ENCODE measurements at places on chromosomes 13 and 19. TPM values are rescaled to one million over a fixed set of nuclear protein-coding genes. Genes with fewer than 3 reads are reported as not detected.
A peak's percentile ranks its signal among the peaks of the same experiment; 100 is the strongest.

GRCh38 chr19:1450735-1451731, 1.1 kb downstream of the APC2 start:
- DNase-seq = no peak

GRCh38 chr19:35459414-35460082, 11.5 kb downstream of the FFAR2 start:
- DNase-seq = no peak

DNA sequence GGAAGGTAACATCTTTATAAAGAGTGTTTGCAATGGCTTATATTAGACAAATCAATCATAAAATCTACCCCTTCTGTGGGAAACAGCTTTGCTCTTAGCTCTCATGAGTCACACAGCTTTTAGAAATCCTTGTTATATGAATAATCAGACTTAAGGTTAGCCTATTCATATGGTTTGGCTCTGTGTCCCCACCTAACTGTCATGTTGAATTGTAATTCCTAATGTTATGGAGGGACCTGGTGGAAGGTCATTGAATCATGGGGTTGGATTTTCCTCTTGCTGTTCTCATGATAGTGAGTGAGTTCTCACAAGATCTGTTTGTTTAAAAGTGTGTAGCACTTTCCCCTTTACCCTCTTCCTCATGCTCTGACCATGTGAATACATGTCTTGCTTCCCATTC, 704.2 kb upstream of the KLHL1 start:
- DNase-seq = no peak

Gene GSK3A
- polyA plus RNA-seq = 72.6 TPM

Gene ZC3H13
- polyA plus RNA-seq = 83.0 TPM

GRCh38 chr13:98111168-98112098, 31.5 kb upstream of the FARP1 start:
- DNase-seq = no peak

DNA sequence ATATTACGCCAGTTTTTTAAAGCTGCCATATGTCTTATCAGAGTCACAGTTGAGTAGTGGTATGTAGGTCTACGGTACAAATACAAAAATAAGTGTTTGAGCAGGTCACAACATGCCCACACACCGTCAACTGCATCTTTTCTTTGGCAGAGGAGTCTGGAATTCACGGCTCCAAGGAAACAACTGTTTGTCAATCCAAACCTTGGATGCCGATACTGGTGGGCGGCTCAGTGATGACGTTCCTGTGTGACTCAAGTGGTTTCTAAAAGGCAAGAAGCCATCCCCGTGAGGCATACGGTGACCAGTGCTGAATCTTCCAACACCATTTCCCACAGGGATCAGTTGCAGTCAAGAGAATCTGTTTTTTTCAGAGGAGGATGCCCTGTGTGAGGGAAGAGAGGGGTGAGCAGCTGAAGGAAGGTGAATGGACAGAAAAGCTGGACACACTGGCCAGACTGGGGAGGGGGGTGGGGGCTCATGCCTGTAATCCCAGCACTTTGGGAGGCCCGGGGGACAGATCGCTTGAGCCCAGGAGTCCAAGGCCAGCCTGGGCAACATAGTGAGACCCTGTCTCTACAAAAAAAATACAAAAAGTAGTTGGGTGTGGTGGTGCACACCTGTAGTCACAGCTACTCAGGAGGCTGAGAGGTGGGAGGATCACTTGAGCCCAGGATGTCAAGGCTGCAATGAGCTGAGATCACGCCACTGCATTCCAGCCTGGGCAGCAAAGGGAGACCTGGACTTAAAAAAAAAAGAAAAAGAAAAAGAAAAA, 22.8 kb upstream of the CEBPG start:
- DNase-seq = no peak

DNA sequence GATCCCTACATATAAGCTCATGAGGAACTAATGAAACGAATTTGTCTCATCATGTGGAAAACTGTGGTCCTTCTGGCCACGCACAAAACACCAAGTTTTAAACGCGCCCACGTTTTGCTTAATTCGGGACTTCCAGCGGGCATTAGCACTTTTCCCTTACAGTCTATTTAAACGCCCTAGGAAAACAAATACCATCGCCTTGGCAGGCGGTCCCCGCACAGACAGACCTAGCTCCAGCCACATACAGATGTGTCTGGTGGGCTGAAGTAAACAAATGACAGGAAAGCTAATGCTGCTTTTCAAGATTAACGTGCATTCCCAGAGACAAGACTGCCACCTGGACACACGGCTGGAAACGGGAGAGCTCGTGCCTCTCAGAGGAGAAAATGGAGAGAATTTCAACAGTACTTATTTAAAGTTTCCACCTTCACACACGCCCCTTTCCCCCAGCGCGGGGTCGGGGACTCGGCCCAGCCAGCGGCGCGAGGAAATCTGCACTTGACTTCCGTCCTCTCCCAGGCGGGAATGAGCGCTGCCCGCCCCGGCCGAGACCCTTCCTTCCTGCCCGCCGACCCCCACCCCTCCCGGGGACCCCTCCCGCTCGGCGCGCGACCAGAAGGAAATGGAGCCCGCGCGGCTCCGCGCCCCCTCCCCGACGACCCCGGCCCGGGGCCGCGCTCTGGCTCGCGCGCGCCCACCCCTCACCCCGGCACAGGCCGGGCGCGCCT, 931 bp downstream of the USP12 start:
- no peak for DNase-seq

GRCh38 chr19:23571175-23571574, 115.8 kb downstream of the ZNF675 start:
- DNase-seq = no peak

Gene KLK2
- polyA plus RNA-seq = 0.22 TPM

- no peak for DNase-seq
Observed at GRCh38 chr19:823565-824121, 1.9 kb upstream of the PLPPR3 start.

DNA sequence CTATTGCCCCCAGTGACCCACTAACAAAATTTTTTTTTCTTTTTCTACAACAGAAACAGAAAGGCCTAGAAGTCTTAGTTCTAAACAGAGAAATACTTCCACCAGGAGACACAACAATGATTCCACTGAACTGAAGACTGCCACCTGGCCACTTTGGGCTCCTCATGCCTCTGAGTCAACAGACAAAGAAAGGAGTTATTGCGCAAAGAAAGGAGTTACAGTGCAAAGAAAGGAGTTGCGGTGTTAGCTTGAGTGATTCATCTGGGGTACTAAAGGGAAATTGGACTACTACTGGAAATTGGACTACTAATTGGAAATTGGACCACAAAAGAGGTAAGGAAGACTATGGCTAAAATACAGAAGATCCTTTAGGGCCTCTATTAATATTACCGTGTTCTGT, 116.6 kb downstream of the PCDH17 start:
- no peak for DNase-seq

GRCh38 chr19:28736528-28736927, 476.4 kb downstream of the UQCRFS1 start:
- DNase-seq = no peak

Gene CDX2
- not detected for polyA plus RNA-seq

- DNase-seq = no peak
Observed at GRCh38 chr19:3132971-3133792, 2.7 kb upstream of the GNA15 start.

Gene ZNF432
- 21.3 TPM for polyA plus RNA-seq

GRCh38 chr19:8302357-8302691, 5.8 kb downstream of the CD320 start:
- DNase-seq = no peak

DNA sequence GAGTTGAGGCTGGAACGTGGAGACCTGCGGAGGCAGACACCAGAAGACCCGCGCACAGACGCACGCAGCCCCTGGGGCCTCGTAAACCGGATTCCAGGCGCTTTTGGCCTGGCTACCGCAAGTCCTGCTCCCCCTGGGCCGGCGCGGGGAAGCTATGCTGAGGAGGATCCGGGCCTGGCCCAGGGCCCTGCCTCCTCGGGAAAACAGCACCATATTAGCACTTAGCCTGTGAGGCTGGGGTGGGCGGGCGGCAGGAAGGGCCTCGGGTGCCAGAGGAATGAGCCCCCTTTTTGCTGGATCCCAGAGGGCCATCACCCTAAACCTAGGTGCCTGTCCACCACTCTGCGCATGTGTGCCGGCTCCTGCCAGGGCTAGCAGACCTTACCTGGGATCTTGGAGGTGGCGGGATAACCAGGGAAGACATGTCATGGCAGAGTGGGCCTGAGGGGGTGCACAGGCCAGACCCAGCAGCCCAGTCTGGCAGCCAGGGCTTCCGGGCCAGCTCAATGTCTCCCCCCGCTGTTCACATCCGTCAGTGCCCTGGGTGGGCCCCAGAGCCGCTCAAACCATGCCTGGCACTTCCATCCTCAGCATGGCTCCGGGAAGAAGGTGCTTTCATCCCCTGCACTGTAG, 7.3 kb downstream of the ELOF1 start:
- DNase-seq = no peak

Gene GARIN5A
- polyA plus RNA-seq = 6.8 TPM

Gene CGB5
- polyA plus RNA-seq = not detected

Gene NXNL1
- not detected for polyA plus RNA-seq

Gene KLK12
- not detected for polyA plus RNA-seq

Gene GPR183
- 2.6 TPM for polyA plus RNA-seq

Gene KCNRG
- polyA plus RNA-seq = 1.8 TPM

- DNase-seq = no peak
Observed at GRCh38 chr19:13844130-13844631, 32.8 kb upstream of the NANOS3 start.

Gene MEIS3
- 17.9 TPM for polyA plus RNA-seq

DNA sequence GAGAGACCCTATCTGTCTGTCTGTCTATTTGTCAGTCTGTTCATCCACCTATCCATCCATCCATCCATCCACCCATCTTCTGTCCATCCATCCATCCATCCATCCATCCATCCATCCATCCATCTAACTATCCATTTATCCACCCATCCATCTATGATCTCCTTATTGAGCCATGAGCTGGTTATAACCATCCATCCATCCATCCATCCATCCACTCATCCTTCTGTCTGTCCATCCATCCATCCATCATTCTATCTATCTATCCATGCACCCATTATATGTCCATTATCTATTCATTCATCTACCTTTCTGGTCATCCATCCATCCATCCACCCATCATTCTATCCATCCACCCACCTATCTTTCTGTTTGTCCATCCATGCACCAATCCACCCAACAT, 44.6 kb downstream of the NWD1 start:
- no peak for DNase-seq

Gene EPN1
- 82.7 TPM for polyA plus RNA-seq

DNA sequence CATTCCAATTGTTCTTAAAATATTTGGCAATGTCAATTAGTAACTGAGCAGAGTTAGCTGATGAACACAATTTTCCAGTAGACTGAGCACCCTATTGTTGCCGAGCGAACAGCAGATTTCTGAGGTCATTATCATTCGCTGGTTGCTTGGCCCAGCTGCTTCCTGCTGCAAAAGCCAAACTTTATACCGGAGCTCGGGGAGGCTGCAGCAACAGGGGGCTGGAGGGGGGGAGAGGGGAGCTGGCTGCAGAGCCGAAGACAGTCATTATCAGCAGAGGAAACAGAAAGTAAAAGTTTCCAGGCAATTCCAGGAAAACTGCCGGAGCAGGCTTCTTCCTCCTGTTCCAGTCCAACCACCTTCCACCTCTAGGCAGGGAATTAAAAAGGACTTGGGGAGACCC, 77.9 kb downstream of the ZNF536 start:
- DNase-seq = peak; percentile 41

Gene IGLON5
- polyA plus RNA-seq = 3.7 TPM

DNA sequence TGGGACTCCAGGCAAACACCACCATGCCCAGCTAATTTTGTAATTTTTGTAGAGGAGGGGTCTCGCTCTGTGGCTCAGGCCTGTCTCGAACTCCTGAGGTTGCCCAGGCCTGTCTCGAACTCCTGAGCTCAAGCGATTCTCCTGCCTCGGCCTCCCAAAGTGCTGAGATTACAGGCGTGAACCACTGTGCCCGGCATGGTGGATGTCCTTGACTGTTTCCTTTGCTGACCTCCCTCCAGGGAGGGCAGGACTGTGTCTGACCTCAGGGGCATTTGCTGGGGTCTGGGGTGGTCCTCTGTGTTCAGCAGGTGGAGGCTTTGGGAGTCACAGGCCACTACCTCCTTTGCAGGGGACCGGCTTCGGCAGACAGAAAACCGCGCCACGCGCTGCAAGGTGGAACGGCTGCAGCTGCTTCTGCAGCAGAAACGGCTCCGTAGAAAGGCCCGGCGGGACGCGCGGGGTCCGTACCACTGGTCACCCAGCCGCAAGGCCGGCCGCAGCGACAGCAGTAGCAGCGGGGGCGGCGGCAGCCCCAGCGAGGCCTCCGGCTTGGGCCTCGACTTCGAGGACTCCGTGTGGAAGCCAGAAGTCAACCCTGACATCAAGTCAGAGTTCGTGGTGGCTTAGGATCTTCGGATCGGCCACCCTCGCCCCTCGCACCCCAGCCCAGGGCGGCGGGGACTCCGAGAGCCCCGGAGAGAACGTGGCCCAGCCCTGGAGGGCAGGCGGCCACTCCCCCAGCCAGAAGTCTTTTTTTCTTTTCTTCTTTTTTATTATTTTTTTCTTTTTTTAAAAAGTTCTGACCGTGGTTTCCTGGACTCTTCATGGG, 8.5 kb downstream of the MIDN start:
- no peak for DNase-seq

DNA sequence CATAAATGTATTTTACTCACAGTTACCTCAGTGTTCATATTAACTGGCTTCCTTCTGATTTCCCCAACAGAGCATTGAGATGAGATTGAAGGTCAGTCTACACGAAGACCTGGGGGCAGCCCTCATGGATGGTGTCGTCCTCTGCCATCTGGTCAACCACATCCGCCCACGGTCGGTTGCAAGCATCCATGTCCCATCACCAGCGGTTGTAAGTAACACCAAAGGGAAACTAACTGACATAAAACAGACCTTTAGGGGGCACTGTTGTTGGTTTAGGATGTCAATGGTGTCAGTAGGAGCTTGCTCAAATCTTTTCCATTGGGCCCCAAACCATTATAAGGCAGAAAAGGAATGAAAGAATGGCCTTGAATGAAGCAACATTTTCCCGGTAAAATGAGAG, 68.2 kb downstream of the ESD start:
- no peak for DNase-seq

Gene OR7C1
- 0.17 TPM for polyA plus RNA-seq

Gene KASH5
- polyA plus RNA-seq = 0.18 TPM

- DNase-seq = no peak
Observed at GRCh38 chr19:8697671-8698432, 743 bp downstream of the ACTL9 start.

Gene TUBA3C
- not detected for polyA plus RNA-seq

Gene ZNF83
- polyA plus RNA-seq = 69.9 TPM

Gene FPR2
- 0.18 TPM for polyA plus RNA-seq

Gene FBXO46
- 11.8 TPM for polyA plus RNA-seq

Gene GFY
- not detected for polyA plus RNA-seq

GRCh38 chr19:10091895-10092641, 6.0 kb downstream of the SHFL start:
- DNase-seq = no peak

Measured in right renal cortex interstitium (tissue), 3 donors.